ENCODE measurements at places on chromosomes 3 and 15. TPM values are rescaled to one million over a fixed set of nuclear protein-coding genes. Genes with fewer than 3 reads are reported as not detected.

The GOLGA8N gene
- 1.2 TPM for polyA plus RNA-seq

The HAUS2 gene
- polyA plus RNA-seq: 18.4 TPM

The GPR62 gene
- polyA plus RNA-seq: not detected

The PTPRG gene
- 7.7 TPM for polyA plus RNA-seq

The FAM81A gene
- not detected for polyA plus RNA-seq

The ITGA11 gene
- polyA plus RNA-seq: 5.6 TPM

The GRAMD2A gene
- polyA plus RNA-seq: not detected

- peak; percentile 35 for DNase-seq
Measured at GRCh38 chr3:9028134-9028533, 64.9 kb upstream of the RAD18 start.

DNA sequence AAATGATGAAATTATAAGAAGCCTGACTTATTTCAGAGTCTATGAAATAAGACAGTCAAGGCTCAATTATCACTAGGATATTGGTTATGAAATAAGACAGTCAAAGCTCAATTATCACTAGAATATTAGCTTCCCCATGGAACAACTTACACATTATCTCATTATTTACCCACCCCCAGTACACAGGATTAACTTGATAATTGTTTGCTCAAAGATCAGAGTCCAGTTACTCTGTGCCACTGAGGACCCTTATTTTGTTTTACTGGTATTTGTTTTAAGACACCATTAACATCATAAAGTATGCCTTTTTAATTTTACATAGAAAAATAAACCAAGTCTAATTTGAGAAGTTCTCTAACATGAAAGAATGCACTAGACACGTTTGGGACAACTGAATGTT is 225.4 kb downstream of the SI start:
- DNase-seq: no peak

DNA sequence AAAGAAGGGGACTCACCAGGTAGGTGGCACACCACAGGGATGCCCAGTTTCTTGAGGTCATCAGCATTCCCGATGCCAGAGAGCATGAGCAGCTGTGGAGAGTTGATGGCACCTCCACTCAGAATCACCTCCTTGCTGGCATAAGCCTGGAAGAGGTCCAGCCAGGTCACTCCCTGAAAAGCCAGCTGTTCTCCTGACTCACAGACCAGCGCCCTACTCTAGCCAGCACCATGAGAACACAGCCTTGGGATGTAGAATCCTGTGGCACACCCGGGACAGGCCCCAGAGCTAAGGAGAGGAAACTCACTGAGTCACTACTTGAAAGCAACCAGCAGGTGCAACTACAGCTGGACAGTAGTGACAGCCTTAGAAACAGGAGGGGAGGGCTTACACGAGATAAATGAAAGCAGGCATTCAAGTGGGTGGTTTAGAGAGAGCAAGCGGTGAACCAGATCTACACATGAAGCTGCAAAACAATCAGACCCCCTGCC is 24.5 kb downstream of the CHDH start:
- DNase-seq: peak; percentile 22

- DNase-seq: peak; percentile 40
Measured at GRCh38 chr3:70358978-70359580, 46.6 kb upstream of the MDFIC2 start.

- DNase-seq: no peak
Measured at GRCh38 chr15:73051391-73051806, 864 bp upstream of the NEO1 start.

GRCh38 chr3:7659079-7659478 is 798.2 kb downstream of the GRM7 start:
- no peak for DNase-seq

DNA sequence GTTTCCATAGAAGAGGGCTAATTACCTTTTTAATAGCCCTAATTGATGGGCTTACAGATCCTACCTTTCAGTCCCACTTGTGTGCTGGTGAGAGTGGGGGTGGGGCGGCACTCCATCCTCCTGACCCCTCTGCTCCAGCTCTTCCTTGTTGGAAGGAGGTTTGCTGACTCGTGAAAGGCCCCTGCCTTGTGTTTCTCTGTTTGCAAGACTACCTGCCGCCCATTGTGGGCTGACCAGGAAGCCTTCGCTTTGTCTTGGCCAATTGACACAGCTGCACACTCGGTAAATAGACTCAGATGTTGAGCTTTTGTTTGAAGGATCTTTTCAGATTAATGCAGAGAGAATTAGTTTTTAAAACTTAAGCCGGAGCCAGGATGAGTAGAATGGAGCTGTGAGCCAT is 197.3 kb upstream of the HES1 start:
- no peak for DNase-seq

GRCh38 chr15:65028921-65029735 is at the start of gene MTFMT:
MTFMT (minus strand) TSS chr15:65029639; CDS start chr15:65029613, 26 bp downstream.
- DNase-seq: peak; percentile 68

GRCh38 chr3:189071446-189071845 is 100.3 kb upstream of the TPRG1 start:
- DNase-seq: no peak

DNA sequence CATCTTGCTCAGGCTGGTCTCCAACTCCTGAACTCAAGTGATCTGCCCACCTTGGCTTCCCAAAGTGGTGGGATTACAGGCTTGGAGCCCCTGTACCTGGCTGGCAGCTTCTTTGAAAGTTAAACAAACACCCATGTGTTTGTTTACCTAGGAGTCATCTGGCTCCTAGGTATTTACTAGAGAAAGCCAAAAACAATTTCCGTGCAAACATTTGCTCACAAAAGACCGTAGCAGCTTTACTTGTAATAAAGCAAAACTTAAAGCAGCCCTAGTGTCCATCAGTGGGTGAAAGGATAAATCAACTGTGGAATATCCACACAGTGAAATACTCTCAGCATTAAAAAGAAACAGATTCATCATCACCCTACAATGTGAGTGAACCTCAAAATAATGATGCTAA is 29.4 kb upstream of the XCR1 start:
- DNase-seq: no peak

DNA sequence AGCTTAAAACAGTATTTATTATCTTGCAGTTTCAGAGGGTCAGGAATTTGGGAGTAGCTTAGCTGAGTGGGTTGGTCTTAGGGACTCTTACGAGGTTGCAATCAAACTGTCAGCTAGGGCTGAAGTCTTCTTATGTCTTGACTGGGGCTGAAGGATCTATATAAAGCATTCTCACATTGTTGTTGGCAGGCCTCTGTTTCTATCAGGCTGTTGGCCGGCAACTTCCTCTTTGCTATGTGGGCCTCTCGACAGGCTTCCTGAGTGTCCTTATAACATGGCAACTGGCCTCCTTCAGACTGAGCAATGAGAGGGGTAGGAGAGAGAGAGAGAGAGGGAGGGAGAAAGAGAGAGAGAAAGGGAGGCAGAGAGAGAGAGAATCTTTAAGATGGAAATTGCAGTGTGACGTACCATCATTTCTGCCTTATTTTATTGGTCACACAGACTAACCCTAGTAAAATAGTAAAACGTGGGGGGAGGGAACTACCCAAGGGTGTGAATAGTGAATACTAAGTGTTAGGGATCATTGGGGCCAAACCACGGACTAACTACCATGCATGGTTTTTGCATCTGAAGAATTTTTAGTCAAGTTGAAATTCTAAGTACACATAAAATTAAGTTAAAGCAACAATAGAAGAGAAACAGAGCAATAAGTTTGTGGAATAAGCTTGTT is 16.1 kb downstream of the FGF7 start:
- no peak for DNase-seq

DNA sequence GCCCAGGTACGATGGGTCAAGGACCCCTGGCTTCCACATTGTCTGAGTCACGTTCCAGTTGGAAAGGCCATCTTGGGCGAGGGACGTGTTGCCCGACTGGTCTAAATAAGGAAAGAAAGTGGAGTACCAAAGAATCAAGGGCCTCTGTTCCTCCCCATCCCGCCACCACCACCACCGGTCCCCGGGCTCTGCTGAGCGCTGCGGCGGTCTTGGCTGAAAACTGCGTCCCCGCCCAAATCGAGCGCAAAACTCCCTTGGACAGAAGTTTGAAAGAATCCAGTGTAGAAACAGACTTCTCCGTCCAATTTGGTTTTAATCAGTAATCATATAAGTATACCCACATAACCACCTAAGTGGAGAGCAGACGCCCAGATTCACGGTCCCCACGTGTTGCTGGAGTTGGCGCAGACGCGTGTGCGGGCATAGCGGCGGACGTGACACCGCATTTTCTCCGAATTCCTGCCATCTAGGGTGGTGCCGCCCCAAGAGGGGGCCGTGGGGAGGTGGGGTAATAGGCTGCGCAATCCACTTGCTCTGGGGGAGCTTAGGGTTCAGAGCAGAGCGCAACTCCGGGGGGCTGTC is 243.8 kb upstream of the TOPAZ1 start:
- no peak for DNase-seq

DNA sequence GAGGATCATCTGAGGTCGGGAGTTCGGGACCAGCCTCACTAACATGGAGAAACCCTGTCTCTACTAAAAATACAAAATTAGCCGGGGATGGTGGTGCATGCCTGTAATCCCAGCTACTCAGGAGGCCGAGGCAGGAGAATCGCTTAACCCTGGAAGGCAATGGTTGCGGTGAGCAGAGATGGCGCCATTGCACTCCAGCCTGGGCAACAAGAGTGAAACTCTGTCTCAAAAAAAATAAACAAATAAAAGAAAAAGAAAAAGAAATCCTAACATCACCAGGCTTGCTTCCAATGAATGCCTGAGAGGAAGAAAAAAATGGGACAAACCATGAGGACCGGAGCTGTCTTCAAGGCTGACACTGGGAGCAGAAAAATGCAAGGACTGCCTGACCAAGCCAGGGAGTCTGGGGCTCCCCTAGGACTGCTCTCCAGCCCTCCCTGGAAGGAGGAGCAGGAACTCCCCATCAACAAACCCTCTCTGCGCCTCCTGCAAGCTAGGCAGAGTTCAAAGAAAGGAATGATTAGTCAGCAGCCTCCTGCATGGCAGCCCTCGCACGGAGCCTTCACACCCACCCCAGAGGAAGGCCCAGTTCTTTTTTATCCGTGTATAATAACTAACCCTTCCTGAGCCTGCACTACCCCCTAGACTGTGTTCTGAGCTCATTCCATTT is 55.4 kb downstream of the NUP210 start:
- DNase-seq: peak; percentile 41

Measured in IMR-90 (cell line).